Forelimb muscle (tissue), 1 donor: ENCODE measurements at places on chromosomes 16 and 17. TPM values are rescaled to one million over a fixed set of nuclear protein-coding genes. Genes with fewer than 3 reads are reported as not detected.

DNA sequence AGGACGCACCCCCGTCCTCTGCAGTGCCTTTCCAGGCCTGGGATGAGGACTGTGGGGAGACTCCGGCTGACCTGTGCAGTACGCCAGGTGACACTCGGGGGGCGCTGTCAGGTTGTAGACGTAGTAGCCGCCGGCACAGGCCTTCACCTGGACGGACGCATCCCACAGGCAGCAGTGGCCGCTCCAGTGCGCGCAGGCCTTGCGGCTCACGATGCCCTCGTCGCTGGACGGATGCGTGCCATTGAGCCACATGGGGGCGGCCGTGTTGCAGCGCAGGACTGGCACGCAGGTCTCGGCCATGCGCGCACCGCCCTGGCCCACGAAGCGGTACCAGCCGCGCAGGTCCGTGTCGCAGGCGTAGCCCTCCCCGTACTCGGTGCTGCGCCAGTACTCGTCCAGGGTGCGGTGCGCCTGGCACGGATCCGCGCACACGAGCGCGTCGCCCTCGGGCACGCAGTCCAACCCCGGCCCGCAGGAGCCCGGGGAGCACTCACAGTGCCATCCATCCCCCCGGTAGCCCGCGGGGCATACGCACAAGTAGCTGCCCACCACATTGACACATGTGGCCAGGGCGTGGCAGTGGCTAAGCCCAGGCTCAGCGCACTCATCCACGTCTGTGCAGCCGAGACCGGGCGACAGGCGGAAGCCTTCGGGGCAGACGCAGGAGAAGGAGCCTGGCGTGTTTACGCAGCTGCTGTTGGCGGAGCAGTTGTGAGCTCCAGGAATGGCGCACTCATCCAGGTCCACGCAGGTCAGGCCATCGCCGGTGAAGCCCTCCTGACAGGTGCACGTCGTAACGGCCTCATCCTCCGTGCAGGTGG, 3.9 kb downstream of the UMOD start:
- no peak for DNase-seq

- DNase-seq, result no peak
Observed at GRCh38 chr16:12646098-12646489, 157.6 kb downstream of the CPPED1 start.

DNA sequence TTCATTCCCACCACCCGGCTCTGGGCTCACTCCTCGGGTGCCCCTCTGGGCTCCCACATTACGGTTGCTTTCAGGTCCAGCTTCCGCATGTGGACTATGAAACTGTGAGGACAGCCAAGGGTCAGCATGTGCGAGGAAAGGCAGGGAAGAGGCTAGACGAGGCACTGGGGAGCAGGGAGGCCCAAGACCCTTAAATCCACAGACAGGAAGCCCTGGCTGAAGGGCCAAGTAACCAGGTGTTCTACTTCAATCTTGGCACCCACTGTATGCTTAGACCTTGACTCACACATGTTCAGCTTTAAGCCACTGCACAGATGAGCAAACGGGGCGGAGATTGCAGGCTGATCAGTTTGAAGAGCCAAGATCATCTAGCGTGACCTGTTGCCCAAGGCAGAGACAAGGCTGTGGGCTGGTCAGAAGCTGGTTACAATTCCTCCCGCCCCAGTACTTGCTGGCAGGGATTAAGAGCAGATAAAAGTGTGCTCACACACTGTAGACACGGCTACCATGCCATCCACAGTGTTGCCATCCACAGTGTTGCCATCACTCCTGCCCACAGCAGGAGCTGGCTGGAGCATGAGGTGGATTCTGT, at the start of gene CES4A:
Gene CES4A (plus strand): TSS at position 393 of the 592 bp plus-strand sequence. CDS start 184 bp downstream, at position 577.
- no peak for DNase-seq

DNA sequence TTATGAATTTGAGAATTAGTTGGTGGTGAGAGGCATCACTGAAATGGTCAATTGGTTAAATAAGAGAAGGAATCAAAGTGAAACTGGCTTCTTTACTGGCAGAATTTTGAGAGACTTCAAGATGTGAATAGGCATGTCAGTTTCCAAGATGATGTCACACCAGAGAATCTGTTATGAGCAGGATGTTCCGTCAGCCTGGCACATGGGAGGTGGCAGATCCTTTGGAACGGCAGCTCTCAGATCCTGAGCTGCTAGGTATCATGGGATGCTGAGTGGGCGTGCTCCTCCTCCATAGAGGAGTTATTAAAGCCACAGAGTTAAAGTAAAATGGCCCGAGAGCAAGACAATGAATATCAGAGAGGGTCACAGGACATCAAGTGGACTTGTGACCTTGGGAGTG, 444.3 kb upstream of the HSBP1 start:
- DNase-seq, result no peak

DNA sequence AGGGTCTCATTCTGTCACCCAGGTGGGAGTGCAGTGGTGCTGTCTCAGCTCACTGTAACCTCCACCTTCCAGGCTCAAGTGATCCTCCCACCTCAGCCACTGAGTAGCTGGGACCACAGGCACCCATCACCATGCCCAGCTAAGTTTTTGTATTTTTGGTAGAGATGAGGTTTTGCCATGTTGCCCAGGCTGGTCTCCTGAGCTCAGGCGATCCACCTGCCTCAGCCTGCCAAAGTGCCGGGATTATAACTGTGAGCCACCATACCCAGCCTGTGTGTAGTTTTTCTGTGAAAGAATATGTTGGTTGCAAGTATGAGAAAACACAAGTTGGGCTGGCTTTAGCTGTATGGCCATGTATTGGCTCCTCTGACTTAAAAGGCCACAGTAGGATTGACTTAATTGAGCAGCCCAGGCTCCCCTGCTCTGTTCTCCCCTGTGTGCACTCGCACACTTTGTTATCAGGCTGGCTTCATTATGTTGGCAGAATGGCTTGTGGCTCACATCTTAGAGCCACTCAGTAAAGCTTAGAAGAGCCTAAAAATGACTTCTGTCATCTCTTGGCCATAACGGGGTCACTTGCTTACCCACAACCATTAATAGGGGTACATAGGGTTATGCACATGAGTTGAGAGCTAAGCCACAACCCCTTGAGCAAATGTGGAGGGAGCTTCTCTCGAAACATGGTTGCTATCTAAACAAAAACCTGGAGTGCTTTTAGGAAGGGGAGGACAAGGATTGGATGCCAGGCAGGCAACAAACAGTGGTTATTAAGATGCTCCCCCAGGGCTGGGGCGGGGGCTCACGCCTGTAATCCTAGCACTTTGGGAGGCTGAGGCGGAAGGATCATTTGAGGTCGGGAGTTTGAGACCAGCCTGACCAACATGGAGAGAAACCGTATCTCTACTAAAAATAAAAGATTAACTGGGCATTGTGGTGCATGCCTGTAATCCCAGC, 6.1 kb downstream of the HAPSTR1 start:
- DNase-seq, result no peak

DNA sequence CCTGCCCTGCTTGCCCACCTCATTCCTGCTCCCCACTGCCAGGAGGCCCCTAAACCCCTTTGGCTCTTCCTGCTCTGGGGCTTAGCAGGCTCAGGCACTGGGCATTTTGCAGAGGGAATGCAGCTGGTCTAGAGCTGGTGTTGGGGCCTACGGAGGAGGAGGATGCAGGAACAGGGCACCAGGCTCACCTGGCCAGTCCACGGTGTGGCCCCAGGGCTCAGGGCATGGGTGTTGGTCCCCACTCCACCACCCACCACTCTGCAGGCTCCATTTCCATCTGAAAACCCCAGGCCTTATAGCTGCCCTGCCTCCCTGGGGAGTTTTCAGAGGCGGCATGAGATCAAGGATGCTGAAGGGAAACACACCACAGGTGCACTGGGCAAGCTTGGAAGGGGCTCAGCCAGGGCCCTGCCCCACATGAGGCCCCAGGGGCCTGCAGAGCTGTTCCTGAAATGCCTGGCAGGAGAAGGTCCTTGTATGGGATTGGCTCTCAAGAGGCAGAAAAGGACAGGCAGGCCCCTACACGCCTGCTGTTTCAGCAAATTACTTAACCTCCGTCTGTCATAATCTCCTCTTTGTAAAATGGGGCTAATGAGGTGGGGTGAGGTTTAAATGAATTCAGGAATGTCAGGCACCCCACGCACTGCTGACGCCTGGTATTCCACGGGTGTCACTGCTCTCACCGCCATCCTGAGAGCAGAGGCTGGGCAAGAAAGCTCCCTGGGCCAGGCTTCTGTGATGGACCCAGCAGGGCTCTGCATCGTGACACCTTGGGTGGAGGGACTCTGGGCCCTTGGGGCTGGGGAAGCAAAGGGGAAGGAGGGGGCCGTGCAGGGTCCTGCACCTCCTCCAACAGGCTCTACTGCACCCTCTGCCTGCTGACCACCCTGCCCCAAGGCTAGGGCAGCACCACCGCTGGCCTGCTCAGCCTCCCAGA, 9.3 kb downstream of the SLC47A2 start:
- DNase-seq, result no peak

- no peak for DNase-seq
Observed at GRCh38 chr17:78276098-78276887, 44.9 kb downstream of the TMEM235 start.

DNA sequence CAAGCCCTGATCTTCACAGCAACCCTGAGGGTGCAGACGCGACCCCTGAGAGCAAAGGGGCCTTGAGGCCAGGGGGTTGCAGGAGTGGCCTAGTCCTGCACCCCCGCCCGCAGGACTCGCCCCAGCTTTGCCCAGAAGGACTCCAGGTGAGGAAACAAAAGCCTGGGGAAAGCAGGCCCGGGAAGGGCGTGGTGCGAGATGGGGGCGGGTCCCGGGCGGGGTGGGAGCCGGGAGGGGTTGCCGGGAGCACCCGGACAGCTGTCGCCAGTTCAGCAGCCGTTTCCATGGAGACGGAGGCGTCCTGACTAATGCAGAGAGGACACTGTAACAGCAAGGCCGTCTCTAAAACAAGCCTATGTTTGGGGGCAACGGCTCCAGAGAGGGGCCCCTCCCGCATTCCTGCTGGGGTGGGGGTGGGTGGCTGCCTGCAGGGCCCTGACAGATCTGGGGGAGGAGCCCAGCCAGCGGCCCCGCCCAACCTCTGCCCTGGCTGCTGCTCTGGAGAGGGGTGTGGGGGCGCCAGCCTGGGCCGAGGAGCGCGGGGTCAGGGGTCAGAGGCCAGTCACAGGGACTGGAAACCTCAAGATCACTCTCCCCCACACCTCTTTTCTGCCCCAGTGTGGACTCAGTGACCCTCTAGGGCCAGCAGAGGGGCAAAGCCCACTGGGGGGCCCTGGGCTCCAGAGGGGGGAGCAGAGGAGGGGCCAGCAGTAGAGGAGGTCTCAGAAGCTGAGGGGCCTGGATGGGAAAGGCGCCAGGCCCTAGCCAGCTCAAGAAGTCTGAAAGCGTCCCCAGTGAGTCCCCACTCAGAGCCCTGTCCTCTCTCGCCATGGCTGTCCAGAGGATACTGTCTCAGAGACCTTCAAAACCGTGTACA, 3.1 kb upstream of the TPPP3 start:
- DNase-seq, result no peak

DNA sequence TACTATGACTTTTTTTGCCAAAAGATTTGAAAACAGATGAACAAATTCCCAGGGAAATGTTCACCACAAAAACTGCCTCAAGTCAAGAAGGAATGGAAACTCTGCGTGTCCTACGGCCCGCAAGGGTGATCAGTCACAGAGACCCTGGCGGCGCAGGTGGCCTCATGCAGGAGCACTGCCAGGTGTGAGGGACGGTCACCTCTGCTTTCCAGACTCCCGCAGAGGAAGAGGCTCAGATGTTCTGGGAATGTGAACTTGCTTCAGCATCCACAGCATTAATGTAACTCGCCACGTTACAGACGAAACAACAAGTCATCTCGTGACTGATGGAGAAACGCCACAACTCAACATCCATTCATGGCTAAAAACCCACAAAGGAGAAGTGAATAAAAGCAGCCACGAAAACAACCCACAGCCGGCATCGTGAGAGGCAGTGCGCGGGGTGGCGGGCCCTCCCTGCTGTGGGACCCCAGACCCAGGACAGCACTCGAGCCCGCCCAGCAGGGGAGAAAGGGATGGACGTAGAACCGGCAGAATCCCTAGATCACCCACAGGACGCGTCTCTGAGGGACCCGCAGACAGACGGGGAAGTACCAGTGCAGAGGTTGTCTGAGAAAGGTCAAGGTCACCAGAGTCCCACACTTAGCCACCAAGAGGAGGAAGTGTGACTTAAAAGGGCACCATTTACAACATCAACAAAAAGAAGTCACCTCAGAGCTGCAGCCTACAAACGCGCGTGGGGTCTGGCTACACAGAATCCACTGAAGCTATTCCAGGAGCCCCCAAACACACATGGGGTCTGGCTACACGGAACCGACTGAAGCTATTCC, 76.9 kb upstream of the GNG13 start:
- DNase-seq, result no peak

- DNase-seq, result no peak
Observed at GRCh38 chr16:68378436-68379415, 67.9 kb downstream of the PRMT7 start.

GRCh38 chr17:8160224-8160577, 2.5 kb downstream of the VAMP2 start:
- DNase-seq, result no peak

DNA sequence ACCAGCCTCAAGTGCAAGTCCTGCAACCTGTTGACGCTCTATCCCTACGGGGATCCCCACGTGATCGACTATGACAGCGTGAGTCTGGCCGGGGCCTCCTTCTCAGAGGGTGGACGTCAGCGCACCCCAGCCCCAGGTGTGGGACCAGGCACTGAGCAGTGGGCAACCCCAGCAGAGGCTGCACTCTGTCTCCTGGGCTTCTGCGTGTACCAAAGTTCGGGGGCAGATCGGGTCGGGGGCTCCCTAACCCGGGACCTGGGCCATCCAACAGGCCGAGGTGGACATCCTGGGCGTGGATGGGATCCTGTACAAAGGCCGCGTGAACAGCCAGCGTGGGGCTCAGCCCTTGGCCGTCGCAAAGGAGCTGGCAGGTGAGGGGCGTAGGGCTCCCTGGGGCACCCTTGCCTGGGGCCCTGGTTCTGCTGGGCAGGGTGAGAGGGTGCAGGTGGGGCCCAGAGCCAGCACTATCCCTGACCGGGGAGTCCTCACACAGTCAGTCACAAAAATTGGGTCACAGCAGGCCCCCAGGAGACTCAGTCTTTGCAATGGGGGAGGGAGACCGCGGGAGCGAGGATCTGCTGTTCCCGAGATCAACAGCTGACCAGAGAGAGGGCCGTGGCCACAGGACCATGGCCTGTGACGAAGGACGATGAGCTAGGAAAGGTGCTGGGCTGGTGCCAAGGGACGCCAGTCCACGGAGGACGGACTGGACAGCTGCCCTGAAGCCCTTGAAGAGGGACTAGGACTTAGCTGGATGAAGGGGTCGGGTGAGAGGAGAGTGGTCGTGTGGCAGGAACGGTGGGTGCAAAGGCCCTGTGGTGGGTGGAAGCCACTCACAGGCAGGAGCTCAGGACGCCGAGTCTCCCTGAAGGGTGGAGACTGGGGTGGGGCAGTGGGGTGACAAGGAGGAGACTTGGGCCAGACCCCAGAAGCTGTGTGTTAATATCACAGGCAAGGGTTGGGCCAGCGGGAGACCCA, 20.0 kb downstream of the UBALD1 start:
- no peak for DNase-seq

DNA sequence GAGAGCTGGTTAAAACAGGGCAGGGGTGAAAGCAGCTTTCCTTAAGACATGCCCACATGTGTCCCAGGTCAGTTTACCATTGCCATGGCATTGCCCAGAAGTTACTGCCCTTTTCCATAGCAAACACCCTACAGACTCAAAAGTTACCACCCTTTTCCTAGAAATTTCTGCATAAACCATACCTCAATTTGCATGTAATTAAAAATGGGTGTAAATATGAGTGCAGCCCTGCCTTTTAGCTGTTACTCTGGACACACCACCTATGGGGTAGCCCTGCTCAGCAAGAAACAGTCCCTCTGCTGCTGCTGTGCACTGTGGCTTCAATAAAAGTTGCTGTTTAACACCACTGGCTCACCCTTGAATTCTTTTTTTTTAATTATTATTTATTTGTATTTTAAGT, 168.5 kb upstream of the C16orf82 start:
- DNase-seq, result no peak

TMEM235 gene
- polyA plus RNA-seq, result not detected

TBC1D3I gene
- 0.94 TPM for polyA plus RNA-seq

KRTAP4-16 gene
- not detected for polyA plus RNA-seq

AANAT gene
- polyA plus RNA-seq, result 0.37 TPM
